ENCODE measurements at places on chromosomes 1 and 21. TPM values are rescaled to one million over a fixed set of nuclear protein-coding genes. Genes with fewer than 3 reads are reported as not detected.

DNA sequence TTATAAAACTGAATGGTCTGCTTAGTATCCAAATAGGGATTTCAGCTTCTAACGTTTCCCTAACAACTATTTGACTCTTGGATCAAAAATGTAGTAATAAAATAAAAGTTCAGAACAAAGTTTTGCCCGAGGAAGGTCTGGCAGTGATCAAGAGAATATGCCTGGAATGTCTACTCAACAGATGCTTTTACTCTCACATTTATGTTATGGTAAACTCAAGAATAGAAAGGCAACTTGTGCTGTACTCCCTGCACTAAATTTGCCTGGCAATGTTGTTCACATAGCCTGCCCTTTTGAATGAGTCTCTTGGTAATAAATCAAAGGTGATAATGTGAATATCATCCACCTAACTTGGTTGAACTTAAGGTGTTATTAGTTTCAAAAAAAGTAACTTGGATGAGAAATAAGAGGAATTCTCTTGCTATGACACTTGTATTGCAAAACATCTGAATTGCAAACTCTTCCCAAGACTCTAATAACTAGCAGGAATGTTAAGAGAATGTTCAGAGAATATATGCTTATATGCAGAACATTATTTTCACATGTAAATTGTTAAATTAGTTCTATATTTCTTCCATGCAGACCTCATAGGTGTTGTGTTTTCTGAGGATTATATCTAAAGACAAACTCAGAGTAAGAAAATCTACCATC, 215.8 kb downstream of the COL24A1 start:
- no peak for DNase-seq

- DNase-seq, result no peak
Observed at GRCh38 chr1:225329041-225329440, 98.8 kb downstream of the LBR start.

DNA sequence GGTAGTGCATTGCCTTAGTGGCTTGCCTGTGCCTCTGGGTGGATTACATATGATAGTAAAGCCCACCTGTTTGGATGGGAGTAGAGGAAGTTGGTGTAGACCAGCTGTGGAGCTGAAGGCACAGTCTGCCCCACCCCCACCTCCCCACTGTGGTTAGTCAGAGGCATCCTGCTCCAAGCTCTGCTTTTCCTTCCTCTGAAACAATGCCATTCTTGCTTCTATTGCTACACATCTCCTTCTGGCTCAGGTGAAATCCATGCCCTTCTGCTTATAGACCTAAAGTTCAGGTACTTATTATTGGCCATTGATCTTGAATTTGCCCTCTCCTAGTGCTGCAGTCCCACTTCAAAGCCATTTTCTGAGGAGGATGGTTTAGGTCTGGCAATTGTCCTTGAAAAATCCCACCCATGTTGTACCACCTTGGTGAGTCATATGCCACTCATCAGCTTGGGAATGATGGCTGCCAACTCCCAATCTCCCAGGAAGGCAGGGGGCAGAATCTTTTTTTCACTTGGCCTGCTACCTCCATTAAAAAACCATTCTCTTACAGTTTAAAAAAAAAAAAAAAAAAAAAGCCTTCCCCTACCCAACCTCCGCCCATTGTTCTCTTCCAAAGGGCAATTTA, 6.7 kb upstream of the TXLNA start:
- DNase-seq, result no peak

DNA sequence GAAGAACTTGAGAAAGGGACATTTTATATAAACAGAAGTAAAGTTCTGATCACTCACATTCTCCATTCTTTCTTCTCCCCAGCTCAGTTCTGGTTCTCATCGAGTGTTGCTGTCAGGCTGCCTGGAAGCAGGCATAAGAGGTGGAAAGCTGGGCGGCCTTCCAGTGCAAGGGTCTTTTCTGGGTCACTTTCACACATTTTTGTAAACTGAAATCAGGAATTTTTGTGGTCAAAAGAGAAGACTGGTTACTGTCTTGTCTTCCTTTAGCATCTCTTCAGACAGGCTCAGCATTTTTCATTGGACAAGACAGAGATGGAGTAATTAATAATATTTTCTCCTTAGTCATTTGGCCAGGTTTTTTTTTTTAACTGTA, 93.7 kb downstream of the CTH start:
- DNase-seq, result no peak

DNA sequence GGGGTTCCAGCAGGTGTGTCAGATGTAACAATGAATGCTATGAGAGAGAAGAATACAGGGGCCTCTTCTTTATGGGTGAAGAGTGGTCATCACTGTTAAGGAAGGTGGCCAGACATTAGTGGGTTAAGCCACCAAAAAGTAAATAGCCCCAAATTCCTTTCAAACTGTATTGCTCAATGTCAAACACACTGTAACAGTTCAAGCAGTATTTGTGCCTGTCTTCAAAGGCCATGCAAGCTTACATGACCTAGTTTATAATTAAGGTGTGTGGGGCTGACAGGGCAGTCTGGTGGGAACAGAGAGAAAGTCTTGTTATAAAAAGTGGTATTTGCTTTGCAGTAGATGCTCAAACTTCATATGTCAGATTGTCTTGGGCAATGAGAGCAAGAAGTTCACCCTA, 18.5 kb downstream of the CHIT1 start:
- no peak for DNase-seq

DNA sequence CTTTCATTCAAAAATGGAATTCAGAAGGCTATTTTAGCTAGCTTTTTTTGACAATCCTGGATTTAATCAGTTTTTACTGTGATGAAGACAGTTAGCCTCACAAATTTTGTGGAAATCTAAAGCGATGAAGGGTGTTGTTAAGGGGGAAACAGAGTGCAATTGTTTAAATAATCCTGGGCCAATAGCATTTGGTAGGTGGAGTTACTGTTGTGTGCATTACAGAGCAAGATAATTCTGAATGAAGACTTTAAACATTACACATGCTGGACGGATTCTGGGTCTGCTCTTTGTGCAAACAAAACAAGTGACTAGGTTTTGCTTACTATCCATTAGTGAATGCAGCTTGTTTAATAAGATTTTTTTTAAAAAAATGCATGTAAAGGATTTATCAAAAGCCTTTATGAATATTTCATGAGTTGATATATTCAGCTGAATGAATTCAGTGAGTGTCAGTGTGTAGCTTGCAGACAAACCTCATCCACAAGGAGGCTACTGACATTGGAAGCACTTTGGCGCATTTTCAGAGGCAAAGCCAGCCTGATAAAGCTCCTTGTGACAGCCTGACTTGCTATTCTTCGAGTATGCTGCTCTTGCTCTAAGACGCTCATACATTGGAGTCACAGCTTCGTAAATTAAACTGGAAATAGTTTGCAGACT, 199.6 kb downstream of the PDE4B start:
- DNase-seq, result no peak

DNA sequence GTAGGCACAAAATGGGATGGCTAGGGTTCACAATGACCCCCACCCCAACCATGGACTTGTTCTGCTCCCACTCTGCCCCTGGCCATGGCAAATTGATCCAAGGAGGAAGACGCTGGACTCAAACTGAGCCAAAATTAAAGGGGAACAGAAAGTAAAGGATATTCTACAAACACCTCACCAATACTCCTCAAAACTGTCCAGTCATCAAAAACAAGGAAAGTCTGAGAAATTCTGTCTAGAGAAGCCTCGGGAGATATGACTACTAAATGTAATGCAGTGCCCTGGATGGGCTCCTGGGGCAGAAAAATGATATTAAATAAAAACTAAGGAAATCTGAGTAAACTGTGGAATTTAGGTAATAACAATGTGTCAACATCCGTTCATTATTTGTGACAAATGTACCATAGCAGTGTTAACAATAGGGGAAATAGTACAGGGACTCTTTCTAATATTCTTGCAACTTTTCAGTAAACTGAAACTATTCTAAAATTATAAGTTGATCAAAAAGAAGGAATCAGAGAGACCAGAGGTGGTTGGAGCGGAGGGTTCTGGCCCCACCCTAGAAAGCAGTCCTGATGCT, 45.0 kb downstream of the MIS18A start:
- no peak for DNase-seq

GRCh38 chr1:183893561-183894289, 88.8 kb downstream of the RGL1 start:
- DNase-seq, result no peak

- no peak for DNase-seq
Observed at GRCh38 chr1:243256590-243256989, 749 bp downstream of the SDCCAG8 start.

DNA sequence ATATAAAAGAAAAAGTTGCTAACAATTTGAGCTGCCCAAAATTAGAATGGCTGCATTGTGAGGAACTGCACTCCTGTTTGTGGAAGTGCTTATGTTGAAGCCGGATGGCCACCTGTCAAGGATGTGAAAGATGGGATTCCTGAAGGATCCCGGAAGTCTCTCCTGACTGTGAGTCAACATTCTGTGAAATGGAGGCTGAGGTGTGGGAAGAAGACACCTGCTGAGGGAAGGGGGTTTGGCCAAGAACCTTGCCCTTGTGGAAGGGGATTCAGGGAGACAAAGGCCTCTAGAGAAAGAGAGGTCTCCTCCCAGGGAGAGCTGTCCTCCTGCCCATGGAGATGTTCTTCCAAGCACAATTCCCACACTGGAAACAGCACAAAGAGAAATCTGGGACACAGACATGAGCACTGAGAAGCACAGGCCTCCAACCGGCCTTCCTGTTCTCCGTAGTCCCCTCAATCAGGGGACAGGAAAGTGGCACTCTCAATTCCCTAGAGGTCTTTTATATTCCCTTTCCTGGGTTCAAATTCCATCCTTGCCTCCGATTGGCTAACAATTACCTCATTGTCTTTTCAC, 70.5 kb downstream of the CD2 start:
- no peak for DNase-seq

DNA sequence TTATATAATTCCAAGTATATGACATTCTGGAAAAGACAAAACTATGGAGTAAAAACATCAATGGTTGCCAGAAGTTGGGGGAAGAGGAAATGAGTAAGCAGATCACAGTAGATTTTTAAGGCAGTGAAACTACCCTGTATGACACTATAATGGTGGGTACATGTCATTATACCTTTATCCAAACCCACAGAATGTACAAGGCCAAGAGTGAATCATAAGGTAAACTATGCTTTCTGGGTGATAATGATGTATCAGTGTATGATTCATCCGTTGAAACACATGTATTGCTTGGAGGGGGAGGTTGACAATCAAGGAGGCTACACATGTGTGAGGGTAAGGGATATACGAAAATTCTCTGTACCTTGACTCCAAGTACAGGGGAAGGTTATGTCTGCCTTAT, 862.7 kb downstream of the PLA2G4A start:
- DNase-seq, result no peak

GRCh38 chr21:45391743-45392572, 13.0 kb upstream of the COL18A1 start:
- no peak for DNase-seq

CENPF gene
- 170 TPM for total RNA-seq

GBP2 gene
- not detected for total RNA-seq

AMY1A gene
- not detected for total RNA-seq

FCRL2 gene
- not detected for total RNA-seq

Data from H1 (cell line).